Fibroblast of lung (primary cell): ENCODE measurements at places on chromosomes 11 and 22. TPM values are rescaled to one million over a fixed set of nuclear protein-coding genes. Genes with fewer than 3 reads are reported as not detected.

The CALCA gene
- not detected in 2 replicates for total RNA-seq

- no peaks in the 10 kb centered on the region for H3K4me1 ChIP-seq
- H3K27ac ChIP-seq, result no peak overlapping the region
- H3K36me3 ChIP-seq, result peaks cover 11% of the 10 kb centered on the region
- no peaks in the 10 kb centered on the region for H3K27me3 ChIP-seq
- H3K4me3 ChIP-seq, result no peak overlapping the region
Measured at GRCh38 chr11:43408277-43408676, 49.6 kb downstream of the TTC17 start.

- peaks cover 11% of the 10 kb centered on the region for H3K4me1 ChIP-seq
- H3K27me3 ChIP-seq, result no peaks in the 10 kb centered on the region
- H3K36me3 ChIP-seq, result no peaks in the 10 kb centered on the region
Measured at GRCh38 chr11:47980088-47980906, at the start of gene PTPRJ. Gene PTPRJ (plus strand): TSS chr11:47980559. CDS start chr11:47980913, 354 bp downstream.

The OR51E1 gene
- total RNA-seq, result not detected in 2 replicates

- no peaks in the 10 kb centered on the region for H3K36me3 ChIP-seq
- no peak overlapping the region for H3K27ac ChIP-seq
- H3K27me3 ChIP-seq, result no peaks in the 10 kb centered on the region
Measured at GRCh38 chr11:16179676-16180075, 176.7 kb downstream of the SOX6 start.

DNA sequence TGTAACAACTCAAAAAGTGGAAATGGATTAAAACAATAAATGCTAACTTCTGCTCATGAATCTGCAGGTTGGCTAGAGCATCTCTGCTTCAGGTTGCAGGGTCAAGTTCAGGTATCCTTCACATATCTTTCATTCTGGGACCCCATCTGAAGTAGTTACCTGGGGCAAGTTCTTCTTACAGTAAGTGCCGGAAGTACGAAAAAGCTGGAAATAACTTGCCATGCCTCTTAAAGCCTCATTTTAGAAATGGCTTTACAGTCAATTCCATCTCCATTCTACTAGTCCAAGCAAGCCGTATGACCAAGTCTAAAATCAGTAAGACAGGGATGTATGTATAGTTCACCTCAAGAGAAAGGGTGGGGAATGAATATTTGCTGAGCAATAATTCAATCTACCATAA, 93.7 kb downstream of the FCHSD2 start:
- H3K27me3 ChIP-seq, result no peaks in the 10 kb centered on the region
- H3K4me1 ChIP-seq, result no peaks in the 10 kb centered on the region
- H3K27ac ChIP-seq, result no peak overlapping the region
- no peaks in the 10 kb centered on the region for H3K36me3 ChIP-seq
- H3K4me3 ChIP-seq, result no peak overlapping the region
- DNase-seq, result no peak
